Anterior cingulate cortex (tissue), 58 donors: ENCODE measurements at places on chromosomes 12 and 14.
A peak's percentile ranks its signal among the peaks of the same experiment; 100 is the strongest.

GRCh38 chr12:122732170-122732569, 1.5 kb upstream of the HCAR1 start:
- no peak for DNase-seq

DNA sequence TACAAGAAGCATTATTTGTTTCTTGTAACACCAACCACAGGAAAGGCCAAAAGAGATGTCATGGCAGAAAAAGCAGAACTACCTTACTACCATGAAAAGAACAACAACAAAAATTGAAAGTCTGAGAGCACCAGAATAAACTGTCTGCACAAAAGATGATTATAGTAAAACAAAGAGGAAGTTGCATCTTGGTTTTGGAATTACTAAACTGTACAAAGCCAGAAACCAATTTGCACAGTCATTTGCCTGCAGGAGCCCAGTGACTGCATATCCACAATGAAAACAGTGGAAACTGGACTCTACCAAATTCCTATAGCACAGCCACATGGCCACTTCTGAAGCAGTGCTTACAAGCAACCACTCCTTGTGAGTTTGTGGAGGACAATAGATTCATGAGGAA, 276.2 kb downstream of the SSPN start:
- DNase-seq = peak; percentile 49

DNA sequence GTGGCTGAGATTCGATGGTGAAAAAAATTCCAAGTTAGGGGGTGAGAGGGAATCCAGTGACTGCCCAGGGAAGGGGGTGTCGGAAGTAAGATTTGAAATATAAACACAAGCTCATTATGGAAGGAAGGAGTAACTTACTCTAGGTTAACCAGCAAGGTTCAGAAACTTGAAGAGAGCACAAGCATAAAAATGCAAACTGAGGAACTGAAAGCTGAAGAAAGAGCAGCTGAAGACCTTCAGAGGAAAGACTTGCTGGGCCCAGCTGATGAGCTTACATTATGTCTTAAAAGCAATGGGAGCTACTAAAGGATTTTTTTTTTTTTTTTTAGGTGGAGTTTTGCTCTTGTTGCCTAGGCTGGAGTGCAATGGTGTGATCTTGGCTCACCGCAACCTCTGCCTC, 189.7 kb upstream of the GRIN2B start:
- no peak for DNase-seq

GRCh38 chr14:99181804-99182520, 90.0 kb downstream of the BCL11B start:
- DNase-seq = no peak

DNA sequence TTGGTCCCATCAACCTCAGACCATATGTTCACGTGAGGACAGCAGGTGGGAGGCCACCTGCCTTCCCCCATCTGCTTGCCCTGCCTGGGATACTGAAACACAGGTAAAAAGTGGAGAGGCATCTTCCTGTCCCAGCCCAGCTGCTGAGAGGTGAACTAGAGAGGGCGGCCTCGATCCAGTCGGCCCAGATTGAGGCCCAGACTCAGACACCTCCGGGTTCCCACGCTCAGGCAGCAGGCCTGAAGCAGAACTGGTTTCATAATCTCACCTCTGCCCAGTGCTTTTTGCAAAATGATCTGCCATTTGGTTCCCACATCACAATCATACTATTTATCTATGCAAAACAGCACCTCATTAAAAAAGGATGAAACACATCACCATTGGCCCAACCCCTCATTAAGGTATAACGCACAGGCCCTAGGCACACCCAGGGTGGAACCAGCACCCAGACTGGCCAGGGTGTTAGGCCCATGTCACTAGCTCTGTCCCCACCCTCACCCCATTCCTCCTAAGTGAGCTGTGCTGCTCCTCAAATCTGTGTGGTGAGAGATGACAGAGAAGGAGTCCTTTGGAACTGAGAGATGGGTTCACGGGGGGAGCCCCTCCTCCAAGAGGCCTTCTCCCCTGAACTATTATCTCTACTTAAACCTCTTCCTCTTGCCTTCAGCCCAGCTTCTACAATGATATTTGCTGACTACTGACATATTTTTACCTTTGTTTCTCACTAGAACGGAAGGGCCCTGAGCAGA, 81.1 kb downstream of the ZFP36L1 start:
- no peak for DNase-seq

GRCh38 chr14:99192028-99192621, 79.9 kb downstream of the BCL11B start:
- DNase-seq = peak; percentile 24

GRCh38 chr14:19873178-19873577, 1.8 kb upstream of the OR4K2 start:
- DNase-seq = no peak

- no peak for DNase-seq
Observed at GRCh38 chr14:35344107-35344807, 52.1 kb downstream of the PSMA6 start.

GRCh38 chr14:47438650-47439140, 236.7 kb downstream of the MDGA2 start:
- no peak for DNase-seq

DNA sequence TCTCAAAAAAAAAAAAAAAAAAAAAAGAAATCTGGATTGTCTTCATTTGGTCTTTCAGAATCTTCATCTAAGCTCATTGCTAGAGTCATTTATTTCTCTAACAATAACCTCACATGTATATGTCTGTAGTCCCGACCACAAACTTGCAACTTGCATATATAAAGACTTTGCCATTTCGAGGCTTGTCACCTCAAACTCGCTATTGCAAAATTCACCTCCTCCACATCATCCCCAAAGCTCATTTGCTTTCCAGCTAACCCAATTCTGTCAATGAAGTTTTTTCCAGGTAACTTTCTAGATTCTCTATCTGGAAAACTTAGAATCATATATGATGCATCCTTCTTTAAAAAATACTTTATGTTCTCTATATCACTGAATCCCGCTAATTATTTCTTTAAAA, 393.2 kb upstream of the ATXN7L3B start:
- no peak for DNase-seq

GRCh38 chr12:59389968-59390576, 205.8 kb upstream of the SLC16A7 start:
- DNase-seq = no peak

GRCh38 chr14:34436118-34436905, 25.7 kb downstream of the SPTSSA start:
- no peak for DNase-seq
